Suppressor macrophage treated with lipopolysaccharide for 1 hour (primary cell): ENCODE measurements at places on chromosomes 3 and 15.

GRCh38 chr15:100940767-100941379 lies 21.7 kb downstream of the LRRK1 start:
- DNase-seq, result peak; percentile 77

DNA sequence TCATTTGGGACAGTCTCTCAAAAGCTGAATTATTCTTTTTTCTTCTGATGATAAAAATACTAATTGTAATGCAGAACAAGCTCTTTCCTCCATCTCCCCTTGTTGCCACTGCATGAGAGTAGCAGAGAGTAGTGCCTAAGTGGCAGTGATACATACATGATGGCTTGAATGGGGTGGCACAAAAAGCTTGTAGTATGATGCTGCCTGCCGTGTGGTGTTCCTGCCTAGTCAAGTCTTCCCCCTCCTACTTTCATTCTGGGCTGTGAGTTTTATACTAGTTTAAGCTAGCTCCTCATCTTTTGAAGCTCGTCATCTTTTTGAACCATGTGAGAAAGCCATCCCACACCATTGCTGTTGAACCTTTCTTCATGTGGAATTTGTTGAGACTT lies 230.5 kb downstream of the NFKBIZ start:
- no peak for DNase-seq

DNA sequence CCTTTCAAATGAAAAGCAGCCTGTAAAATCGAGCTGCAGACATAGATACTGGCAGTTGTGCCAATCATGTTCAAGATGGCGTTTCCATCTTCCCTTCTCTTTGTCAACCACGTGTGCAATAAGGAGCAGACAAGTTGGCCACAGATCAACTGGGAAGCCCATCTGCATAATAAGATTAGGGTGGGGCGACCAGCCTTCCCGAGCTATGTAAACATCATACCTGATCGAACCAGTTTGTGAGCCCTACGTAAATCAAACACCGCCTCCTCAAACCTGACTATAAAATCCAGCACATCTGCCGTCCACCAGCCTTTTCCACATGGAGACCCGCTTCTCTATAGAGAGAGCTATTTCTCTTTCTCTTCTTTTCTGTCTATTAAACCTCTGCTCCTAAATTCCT lies 37.2 kb downstream of the TRIM42 start:
- no peak for DNase-seq

GRCh38 chr3:187720337-187720670 lies 17.9 kb upstream of the RTP2 start:
- DNase-seq, result no peak

DNA sequence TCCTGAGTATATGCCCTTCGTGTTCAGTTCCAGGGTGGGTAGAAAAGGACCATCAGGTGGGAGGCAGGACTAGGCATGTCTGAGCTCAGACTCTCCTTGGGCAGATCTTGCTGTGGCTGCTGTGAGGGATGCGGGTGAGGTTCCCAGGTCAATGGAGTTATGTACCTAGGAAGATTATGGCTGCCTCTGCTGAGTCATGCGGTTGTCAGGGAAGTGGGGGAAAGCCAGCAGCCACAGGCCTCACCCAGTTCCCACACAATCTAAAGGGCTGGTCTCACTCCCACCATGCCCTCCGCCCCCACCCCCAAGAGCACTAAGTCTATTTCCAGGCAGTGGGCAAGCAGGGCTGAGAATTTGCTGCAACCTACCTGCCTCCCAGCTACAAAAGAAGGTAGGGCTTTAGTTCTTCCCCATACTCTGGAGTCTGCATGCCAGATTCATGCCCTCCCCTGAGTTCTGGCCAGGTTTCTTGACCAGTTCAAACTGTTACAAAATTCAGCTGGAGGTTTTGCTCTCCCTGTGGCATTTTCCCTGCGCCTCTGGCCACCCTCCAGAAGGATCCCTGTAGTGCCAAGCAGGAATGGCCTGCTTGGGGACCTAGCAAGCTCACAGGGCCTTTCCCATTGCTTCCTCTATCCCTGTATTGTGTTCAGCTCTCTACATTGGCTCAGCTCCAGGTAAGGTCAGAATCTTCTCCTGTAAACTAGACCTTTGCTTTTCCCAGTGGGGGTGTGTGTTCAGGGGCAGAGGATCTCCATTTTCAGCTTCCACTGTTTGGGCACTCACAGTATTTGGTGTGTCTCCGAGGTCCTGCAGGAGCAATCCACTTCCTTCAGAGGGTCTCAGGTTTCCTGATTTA lies 12.7 kb upstream of the TMCO5A start:
- no peak for DNase-seq

DNA sequence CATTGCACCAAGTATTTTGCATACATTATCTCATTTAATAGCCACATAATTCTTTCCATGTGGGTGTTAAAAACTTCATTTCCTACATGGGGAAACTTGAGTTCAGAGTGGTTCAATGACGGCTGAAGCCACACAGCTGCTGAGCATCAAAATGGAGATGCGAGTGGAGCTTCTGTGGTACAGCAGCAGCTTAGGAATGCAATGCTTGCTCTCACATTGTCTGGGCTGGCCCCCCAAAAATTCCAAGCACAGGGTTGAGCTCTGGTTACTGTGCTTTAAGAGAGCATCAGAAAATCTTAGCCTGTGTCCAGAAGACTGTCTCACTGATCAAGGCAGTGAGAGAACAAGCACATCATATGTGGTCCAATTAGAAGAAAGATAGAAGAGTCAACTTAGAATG lies 57.4 kb upstream of the GADL1 start:
- DNase-seq, result no peak

- no peak for DNase-seq
These were observed 220.7 kb upstream of the DNAJC19 start for GRCh38 chr3:181210275-181210674.
